CD4-positive, CD25-positive, alpha-beta regulatory T cell (primary cell): ENCODE measurements at places on chromosomes 7 and 10. TPM values are rescaled to one million over a fixed set of nuclear protein-coding genes. Genes with fewer than 3 reads are reported as not detected.

- no peak for DNase-seq
These were observed 20.8 kb upstream of the HYAL4 start for GRCh38 chr7:123823898-123824753.

DNA sequence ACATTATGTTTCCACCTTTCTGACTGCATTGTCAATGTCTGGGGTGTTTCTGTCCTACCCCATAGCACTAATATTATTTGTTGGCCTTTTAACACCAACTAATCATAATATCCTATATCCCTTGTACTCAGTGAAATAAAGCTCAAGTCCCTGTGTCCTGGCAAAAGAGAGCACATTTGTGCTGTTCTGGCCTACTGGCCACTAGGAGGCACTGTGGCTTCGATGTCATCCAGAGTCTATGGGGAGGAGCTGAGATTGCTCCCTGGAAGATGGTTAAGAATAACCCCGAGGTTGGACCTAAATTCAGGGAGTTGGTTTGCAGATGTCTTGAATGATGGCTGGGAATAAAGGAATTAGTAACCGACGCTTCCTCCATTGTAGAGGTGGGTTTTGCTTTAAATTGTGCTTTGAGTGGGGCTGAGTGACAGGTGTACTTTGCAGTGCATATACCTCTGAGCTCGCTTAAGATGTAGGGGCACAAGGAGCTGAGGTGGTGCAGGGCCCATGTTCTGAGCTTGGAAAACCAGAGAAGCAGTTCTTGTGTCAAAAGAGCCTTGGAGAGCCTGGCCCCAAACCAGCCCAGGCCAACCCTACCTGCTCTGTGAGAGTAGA lies 191.2 kb upstream of the PRSS1 start:
- peak; percentile 63 for DNase-seq

DNA sequence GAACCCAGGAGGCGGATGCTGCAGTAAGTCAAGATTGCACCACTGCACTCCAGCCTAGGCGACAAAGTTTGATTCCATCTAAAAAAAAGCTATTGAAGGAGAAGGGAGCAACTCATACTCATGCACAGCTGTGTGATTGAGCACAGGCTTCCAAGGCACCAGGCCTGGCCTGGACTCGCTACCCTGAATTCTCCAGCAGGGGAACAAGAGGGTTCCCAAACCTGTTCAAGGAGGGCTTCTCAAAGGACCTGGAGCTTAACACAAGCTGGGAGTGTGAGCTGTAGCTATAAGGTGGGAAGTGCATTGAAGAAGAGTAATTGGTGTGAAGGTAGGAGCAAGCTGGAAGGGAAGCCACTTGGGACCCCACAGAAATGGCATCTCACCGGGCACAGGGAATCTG lies 15.1 kb upstream of the DDIT4 start:
- no peak for DNase-seq

DNA sequence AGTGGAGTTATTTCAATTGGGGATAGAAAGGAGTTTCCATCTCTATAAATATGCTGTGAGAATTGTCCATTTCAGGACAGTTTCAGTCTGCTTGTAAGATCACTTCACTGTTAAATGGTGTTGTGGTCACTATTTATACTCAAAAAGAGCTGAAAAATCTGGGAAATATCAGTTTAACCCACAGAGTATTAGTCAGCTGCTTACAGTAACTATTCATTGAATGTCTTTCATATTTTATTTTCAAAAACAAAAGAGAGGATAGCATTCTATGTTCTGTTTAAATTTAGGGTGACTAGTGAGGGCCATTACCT lies 85.4 kb upstream of the PLXDC2 start:
- no peak for DNase-seq

GRCh38 chr10:124870854-124871425 lies 69.3 kb downstream of the ABRAXAS2 start:
- DNase-seq, result no peak

DNA sequence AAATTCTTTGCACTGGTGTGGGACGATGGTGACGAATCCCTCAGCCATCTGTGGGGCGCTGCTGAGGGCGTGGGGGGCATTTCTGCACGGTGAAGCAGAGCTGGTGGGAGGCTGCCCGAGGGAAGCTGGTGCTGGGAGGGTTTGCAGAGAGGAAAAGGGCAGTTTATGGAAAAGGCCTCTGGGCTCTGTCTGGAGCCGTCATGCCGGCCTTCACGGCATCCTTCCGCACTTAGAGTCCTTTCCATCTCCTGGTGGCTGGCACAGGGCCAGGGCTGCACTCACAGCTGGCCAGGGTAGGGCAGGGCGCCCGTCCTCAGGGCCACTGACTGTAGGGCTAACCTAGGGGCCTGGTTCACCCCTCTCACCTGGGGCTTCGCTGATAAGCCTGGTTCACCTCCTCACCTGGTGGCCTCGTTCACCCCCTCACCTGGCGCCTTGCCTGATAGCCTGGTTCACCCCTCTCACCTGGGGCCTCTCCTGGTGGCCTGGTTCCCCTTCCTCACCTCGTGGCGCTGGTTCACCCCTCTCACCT lies 598 bp upstream of the AMZ1 start:
- DNase-seq, result no peak

DNA sequence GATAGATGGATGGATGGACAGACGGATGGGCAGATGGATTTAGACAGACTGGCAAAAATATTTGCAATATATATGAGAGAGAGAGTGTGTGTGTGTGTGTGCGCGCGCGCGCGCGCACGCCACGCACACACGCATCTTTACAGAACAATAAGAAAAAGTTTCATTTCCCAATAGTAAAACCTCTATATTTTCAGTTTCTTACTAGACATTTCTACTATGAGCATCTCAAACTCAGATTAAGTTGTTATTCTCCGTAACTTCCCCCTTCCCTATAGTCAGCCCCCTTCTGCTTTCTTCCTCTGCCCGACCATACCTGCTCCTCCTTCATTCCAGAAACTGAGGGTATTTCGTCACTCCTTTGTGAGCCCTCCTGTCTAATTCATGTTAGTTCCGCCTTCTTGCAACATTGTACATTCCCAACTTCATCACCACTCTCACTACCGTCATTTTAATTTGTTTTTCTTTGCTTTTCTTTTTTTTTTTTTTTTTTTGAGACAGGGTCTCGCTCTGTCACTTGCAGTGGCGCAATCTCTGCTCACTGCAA lies 154.4 kb upstream of the SH2B2 start:
- no peak for DNase-seq

DNA sequence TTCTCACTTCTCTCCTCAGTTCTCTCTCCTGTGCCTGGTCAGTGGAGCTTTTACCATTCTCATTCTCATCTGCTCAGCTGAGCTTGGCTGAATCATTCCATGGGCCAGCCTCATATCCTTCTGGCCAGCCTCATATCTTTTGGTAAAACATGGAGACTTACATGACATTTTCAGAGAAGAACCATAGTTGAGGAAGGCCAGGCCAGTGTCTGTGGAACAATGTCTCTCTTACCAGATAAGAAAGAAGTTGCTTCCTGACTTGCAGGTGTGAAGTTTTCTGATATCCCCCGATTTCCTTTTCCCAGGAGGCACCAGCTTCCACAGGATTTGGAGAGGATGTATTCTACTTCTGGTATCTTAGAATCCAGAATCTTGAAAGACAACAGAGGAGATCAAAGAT lies 24.7 kb downstream of the ST7 start:
- DNase-seq, result no peak

GRCh38 chr10:59910867-59911266 lies 4.5 kb upstream of the CCDC6 start:
- no peak for DNase-seq

DNA sequence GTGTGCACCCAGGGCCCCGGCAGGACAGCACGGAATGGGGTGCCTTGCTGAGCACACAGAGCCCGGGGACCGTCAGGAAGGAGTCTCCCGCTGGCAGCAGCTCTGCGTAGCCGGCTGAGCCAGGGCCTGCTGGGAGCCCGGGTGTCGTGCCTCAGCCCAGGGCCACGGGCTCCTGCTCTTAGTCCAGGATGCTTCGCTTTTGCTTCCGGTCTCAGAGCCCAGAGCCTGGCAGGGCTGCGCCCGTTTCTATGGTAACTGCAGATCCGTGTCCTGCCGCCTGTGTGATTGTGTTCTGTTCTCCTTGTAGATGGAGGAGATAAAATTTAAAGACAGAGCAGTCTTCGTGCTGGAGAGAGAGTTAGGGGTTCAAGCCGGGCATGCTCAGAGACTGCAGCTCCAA lies 53.7 kb upstream of the DPYSL4 start:
- DNase-seq, result peak; percentile 4

- no peak for DNase-seq
These were observed 623 bp downstream of the HOXA4 start for GRCh38 chr7:27129729-27130539.

DNA sequence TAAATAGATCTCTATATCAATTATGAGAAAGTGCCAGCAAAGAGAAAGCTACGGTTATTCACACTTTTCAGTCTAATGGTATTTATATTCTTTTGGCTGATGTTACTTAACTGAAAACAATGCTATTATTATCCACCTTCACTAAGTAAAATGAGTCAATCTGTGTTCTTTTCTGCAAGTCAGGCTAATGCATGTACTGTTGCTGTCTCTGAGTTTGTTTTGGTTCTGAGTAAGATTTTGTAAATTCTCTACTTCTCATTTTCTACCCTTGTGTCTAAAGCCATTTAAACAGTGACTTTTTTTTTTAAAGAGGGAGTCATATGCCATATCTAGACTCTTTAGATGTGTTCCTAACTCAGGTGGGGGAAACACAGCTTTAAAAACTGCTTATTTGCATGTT lies 7.5 kb downstream of the VWC2 start:
- DNase-seq, result no peak

- DNase-seq, result no peak
These were observed 131.0 kb downstream of the KAT6B start for GRCh38 chr10:74957285-74957961.

- DNase-seq, result no peak
These were observed 554.7 kb downstream of the SORCS3 start for GRCh38 chr10:105195831-105196230.

- DNase-seq, result no peak
These were observed 64.8 kb upstream of the AHR start for GRCh38 chr7:17233603-17234002.

DNA sequence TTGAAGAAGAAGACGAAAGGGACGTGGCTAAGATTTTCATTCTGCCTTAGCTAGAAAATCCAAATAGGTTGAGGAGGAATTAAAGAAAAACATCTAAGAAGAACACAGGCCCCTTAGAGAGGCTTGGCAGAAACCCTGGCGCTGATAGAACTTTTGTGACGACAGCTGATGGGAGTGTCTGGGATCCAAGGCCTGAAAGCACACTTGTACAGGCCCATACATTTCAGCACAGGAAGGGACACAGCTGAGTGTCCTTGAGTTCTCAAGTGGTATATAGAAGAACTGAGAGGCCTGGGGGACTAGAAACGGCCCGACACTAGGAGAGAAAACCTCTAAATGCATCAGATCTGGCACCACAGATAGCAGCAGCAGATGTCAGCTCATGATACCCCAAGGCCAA lies 39.5 kb downstream of the PRPS1L1 start:
- no peak for DNase-seq

- DNase-seq, result no peak
These were observed 326.3 kb upstream of the DGKB start for GRCh38 chr7:15228831-15229230.

GRCh38 chr10:96244354-96244753 lies 27.0 kb downstream of the BLNK start:
- no peak for DNase-seq

GRCh38 chr7:112447406-112447805 lies 2.9 kb upstream of the IFRD1 start:
- no peak for DNase-seq

GRCh38 chr10:49844775-49845595 lies 82.9 kb upstream of the OGDHL start:
- no peak for DNase-seq

DNA sequence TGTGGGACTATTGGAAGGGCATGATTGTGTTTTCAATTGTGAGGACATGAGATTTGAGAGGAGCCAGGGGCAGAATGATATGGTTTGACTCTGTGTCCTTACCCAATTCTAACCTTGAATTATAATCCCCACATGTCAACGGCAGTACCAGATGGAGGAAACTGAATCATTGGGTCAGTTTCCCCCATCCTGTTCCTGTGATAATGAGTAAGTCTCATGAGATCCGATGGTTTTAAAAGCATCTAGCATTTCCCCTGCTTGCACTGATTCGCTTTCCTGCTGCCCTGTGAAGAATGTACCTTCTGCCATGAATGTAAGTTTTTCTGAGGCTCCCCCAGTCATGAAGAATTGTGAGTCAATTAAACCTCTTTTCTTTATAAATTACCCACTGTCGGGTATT lies 1367.1 kb downstream of the XPNPEP1 start:
- no peak for DNase-seq

GRCh38 chr7:132430861-132431822 lies 145.1 kb downstream of the PLXNA4 start:
- peak; percentile 80 for DNase-seq

- no peak for DNase-seq
These were observed 43.6 kb downstream of the MINDY4 start for GRCh38 chr7:30814700-30815387.

DNA sequence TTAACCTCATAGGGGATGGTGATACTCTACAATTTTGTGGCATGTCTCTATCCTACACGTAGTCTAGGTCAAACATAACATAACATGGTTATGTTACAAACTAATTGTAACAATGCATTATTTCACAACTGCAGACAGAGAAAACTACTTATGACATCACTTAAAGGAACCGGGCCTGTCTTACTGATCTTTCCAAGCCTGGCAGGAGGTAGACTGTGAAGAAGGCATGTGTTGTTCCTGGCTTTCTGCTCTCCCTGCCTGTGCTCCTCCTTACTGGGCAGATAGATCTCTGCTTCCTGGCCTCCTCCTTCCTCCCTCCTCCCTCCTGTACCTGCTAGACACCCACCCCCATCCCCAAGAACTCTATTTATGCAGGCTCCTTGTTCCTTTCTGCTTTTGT lies 5.4 kb downstream of the CACNB2 start:
- no peak for DNase-seq

GRCh38 chr10:130372222-130372621 lies 236.0 kb downstream of the GLRX3 start:
- DNase-seq, result no peak

DNA sequence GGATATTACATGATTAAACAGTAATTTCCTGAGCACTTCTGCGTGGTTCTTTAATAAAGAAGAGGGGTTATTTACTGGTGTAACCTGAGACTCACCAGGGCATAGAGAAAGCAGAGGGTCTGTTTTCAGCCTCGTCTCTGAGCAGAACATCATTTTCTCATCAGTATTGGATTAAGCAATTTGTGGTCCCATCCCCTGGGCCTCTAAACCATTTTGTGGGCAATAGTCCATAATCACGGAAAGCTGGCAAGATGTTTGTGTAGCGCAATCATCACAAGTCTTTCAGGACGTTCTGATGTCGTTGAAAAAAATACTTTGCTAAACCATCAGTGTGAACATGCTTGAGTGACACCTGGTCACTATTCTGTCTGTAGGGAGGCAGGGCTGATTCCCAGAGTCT lies 37.1 kb upstream of the SEC61G start:
- no peak for DNase-seq

C10orf53 gene
- total RNA-seq, result not detected

NPS gene
- not detected for total RNA-seq

FAM25A gene
- not detected for total RNA-seq

PLCE1 gene
- not detected for total RNA-seq

OGDHL gene
- not detected for total RNA-seq

PDIA4 gene
- total RNA-seq, result 33.4 TPM

ZP3 gene
- total RNA-seq, result 2.2 TPM

HOXA7 gene
- total RNA-seq, result not detected

PALD1 gene
- total RNA-seq, result not detected

PAPOLB gene
- not detected for total RNA-seq

LIPM gene
- total RNA-seq, result not detected

CALHM3 gene
- not detected for total RNA-seq

FHIP2A gene
- total RNA-seq, result 85.5 TPM
